ENCODE measurements at places on chromosomes 5 and 9.
A peak's percentile ranks its signal among the peaks of the same experiment; 100 is the strongest.

GRCh38 chr5:121833617-121834016 is 18.1 kb upstream of the FTMT start:
- no peak for DNase-seq

DNA sequence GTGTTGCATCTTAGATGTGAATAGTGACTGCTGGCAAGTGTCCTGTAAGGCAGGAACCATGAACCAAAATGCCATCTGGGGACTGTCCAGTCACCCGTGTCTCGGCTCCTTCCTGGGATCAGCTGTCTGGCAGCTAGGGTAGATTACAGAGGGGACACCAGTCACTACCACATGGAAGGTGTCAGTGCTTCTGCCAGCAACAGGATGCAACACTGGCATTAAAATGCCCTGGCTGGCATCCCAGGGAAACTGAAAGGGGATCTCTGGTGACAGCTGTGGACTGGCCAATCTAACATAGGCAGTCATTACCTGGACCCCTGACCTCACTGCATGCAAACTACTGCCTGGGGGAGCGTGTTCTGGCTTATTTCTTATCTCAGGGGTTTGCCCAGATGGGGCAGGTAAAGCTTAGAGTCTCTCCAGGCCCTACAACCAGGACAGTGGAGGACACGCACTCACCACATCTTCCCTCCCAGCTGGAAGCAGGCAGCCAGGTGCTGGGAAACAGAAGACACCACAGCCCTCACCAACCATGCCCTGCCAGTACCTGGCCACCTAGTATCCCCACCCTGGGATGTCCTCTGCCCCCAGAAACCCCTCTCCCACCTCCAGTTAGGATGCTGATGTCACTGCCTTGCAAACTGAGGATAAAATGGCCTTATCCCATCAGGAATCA is 83.8 kb downstream of the SEMA4D start:
- DNase-seq, result no peak

DNA sequence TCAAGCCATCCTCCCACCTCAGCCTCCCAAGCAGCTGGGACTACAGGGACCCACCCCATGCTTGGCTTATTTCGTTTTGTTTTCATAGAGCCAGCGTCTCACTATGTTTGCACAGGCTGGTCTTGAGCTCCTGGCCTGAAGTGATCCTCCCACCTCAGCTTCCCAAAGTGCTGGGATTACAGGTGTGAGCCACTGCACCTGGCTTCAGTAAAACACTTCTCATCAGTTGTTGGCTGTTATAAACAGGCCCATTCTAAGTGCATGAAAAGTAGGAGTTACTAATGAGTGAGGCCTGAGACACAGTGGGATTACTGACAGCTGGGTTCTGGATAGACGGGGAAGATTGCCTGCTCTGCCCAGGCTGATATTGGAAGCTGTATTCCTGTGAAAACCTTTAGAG is 3.5 kb downstream of the CRB2 start:
- no peak for DNase-seq

DNA sequence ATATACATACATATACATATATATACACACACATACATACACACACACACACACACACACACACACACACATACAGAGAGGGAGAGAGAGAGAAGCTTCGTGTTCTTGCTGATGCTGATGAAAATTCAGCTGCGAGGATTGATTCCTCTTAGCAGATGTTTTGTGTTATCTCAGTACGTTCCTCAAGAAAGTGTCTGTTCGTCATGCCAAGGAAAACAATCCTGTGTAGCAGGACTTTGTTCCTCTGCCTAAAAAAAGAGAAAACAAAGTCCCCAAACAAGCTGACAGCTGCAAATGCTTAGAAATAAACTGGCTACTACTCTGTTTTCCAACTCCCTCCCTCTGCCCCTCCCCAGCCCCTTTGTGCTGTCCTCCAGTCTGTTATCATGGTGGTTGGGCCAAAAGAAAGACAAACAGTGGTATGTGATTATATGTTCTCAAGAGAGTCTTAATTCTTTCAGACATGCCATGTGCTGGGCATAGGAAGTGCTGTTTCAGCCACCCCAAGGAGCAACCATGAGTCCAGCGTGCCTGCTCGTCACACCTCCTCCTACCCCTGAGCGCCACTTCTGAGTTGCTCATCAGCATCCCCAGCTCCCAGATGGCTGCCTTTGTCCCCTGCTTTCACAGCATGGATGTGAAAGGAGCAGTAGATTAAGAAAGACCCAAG is 71.5 kb upstream of the EQTN start:
- no peak for DNase-seq

GRCh38 chr9:70451765-70452164 is 37.3 kb upstream of the KLF9 start:
- DNase-seq, result no peak

DNA sequence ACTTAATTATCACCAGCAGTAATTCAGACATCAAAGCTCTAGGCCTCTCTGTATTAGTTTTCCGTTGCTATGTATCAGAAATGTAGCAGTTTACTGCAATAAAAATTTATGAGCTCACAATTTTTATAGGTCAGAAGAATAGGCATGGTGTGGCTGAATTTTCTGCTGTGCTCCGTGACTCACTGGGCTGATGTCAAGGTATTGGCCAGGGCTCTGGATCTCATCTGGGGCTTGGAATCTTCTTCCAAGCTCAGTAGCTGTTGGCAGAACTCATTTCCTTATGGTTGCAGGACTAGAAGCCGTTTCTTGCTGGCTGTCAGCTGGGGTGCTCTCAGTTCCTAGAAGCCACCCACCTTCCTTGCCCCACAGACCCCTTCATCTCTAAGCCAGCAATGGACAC is 66.3 kb downstream of the PSAT1 start:
- no peak for DNase-seq

DNA sequence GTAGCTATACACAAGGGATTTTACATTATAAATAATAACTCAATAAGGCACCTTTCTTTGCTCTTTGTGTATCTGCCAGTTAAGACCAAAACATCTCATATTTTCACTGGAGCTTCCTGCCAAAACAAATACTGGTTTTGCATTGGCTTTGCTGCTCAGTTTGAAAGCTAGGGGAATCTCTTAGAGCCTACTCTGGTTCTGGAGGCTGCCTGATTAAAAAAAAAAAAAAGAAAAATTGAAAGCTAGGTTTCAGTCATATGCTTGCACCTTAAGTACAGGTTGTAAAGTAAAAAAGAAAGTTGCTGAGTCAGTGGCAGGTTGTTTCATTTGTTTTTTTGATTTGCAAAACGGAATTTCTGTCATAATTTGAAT is 2.3 kb downstream of the DENND4C start:
- no peak for DNase-seq

DNA sequence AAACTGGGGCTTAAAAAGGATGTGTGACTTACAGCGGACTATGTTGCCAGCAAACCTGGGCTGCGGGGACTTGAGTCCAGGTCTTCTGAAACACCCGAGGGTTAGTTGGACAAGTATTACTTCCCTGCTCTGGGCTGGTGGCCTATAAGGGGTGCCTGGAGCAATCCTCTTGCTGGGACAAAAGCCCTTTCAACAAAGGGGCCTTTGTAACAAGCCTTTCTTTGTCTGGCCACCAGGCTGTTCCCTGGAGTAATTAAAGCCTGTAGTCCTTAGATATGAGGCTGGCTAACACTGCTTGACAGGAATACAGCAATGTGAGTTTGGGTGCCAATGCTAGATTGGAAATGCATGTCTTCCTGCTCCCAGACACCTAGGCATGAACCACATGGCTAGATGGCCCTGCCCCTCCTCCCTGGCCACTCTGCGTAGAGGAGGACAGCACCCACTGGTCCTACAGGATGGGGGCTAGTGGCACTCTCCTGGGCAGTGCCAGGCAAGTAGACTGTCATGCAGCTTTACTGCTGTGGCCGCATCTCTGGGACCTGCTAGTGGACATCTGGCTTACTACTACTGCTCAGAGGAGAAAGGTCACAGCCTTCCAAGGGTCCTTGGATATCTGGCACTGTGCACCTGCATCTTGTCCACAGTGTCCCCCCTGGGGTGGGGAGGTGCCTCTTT is 343.1 kb downstream of the ZSWIM6 start:
- peak; percentile 34 for DNase-seq

- DNase-seq, result no peak
These were observed 5.5 kb downstream of the DNLZ start for GRCh38 chr9:136358016-136358415.

GRCh38 chr9:35164711-35165110 is 2.9 kb downstream of the UNC13B start:
- no peak for DNase-seq

- no peak for DNase-seq
These were observed 55.3 kb upstream of the SPATA31E1 start for GRCh38 chr9:87827341-87827740.

DNA sequence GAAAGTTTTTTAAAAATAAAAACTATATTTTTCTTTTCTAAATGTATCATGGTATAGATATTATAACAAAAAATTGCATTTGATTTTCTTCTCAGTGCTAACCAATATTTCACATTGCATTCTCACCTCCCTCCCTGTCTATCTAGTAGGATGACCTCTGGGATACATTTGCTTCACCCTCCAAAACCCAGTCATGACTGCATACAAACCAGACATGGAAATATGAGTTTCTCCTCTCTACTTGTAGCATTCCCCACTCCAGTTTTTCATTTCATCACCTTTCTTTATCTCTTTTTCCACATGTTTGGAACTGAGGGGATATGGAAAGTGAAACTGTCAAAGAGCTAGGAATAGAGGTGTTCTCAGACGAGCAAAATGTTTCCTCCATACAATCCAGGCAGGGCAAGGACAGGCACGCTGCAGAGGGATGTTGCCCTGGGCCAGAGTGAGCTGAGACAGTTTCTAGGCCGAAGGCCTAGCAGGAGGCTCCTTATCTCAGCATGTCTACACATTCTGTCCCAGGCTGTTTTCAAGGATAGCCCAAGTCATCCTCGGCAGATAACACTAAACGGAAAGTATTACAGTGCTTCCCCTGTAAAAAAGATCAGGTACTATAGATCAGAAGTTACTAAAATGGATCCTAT is 46.7 kb downstream of the MEF2C start:
- DNase-seq, result no peak

DNA sequence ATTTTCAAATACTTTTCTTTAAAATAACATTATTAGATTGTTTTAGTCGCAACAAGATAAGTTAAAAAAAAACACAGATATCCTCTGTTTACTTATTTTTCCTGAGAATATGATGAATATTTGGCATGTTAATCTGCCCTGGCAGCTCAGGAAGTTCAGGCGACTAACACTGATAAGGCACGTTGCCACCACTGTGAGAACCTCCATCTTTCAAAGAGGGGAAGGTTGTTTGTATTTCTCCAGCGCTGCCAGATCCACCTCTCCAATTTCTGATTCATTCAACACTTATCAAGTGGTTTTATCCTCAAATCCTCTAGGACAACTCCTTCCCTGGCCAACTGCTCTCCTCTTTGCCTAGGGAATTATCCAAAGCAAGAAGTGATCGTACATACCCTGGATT is 21.8 kb downstream of the CTNNAL1 start:
- DNase-seq, result no peak

GRCh38 chr5:132342291-132343180 is 27.0 kb upstream of the SLC22A5 start:
- DNase-seq, result no peak

- DNase-seq, result no peak
These were observed 14.1 kb downstream of the TRIM7 start for GRCh38 chr5:181190711-181191525.

GRCh38 chr5:156469636-156470035 is 142.7 kb downstream of the SGCD start:
- no peak for DNase-seq

- no peak for DNase-seq
These were observed 69.0 kb upstream of the SMC2 start for GRCh38 chr9:104025104-104025503.

- no peak for DNase-seq
These were observed 144.1 kb upstream of the IER5L start for GRCh38 chr9:129322022-129322621.

DNA sequence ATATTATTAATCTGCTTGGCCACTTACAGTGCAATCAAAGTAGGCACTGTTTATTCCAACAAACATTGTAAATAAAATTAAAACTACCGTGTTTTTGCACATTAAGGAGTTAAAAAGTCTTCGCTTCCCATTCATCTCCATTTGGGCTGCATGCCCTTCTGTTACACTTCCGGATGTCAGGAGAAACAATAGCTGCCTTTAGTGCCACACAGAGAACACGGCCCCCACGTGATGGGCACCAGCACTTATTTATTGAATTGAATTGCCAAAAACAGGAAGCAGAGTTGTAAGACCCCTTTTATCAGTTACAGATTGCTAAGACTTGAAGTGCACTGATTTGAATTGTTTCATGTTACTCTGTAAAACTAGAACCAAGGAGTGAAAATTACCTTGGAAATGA is 80.4 kb downstream of the LHFPL2 start:
- DNase-seq, result no peak

DNA sequence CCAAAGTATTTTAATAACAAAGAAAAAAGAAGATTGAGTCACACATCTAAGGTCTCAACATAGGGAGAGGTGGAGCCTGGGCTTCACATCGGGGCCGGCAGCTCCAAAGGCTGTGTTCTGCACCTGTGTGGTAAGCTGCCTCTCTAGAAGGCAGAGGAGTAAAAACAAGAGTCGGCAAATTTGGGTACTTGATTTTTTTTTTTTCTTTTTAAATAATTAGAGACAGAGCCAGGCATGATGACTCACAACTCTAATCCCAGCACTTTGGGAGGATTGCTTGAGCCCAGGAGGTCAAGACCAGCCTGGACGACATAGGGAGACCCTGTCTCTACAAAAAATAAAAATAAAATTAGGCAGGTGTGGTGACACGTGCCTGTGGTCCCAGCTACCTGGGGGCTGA is 4.7 kb downstream of the URM1 start:
- DNase-seq, result no peak

- DNase-seq, result no peak
These were observed 121.1 kb downstream of the CYLC2 start for GRCh38 chr9:103116246-103116645.

Data from frontal cortex (tissue), 4 donors.